ENCODE measurements at places on chromosomes 5 and 9.
A peak's percentile ranks its signal among the peaks of the same experiment; 100 is the strongest.

- DNase-seq, result peak; percentile 69
Observed at GRCh38 chr9:73152543-73152844, 829 bp downstream of the ANXA1 start.

GRCh38 chr9:17799369-17799768, 220.5 kb downstream of the SH3GL2 start:
- no peak for DNase-seq

DNA sequence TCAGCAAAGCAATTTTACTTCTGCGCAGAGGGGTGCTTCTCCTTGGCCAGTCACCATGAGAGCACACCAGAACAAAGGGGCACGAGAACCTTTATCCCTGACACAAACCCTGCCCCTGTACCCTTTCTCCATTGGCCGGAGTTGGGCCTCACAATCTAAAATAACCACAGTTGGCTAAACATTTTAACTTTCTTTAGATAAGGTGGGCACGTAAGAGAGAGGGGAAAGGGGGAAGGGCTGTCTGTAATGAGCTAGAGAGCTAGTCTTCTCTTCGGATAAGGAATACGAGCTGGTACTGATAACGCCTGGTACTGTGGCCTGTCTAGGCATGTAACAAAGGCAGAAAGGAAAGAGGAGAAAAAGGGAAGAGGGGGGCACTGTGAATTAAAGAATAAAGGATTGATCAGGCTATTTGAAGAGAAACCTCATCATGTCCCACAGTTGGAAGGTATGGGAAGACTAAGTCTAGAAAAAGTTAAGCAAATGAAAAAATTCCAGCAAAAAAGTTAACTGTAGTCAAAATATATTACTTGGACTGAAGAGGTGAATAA, 1.8 kb upstream of the IARS1 start:
- no peak for DNase-seq

DNA sequence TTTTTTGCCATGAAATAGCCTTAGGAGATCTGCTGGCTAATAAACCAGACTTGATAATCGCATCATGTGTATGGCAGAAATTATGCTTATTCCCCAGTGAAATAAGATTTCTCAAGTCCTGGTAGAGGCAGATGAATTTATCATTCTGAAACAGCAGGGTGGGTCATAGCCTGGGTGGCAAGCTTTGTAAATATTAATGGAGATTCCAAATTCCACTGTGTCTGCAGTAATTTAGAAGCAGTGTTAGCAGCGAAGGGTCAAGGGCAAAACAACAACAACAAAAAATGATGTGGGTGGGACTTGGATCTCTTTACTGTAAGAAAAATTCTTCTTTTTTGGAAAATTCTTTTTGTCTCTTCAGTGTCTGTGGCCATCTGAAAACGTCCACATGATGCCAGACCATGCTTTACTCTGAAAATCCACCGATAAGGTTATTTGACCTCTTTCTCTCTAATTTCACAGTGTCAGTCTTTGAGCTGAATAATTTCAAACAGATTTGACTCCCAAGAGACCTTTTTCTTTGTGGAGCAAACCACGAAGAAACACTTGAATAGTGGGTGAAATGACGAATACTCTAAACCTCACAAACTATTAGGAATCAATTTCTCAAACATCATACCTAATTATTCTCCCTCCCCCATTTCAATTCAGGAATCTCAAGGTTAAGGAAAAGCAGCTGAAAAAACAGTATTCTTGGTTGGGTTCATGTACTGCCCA, 106.0 kb upstream of the RPS23 start:
- DNase-seq, result no peak

DNA sequence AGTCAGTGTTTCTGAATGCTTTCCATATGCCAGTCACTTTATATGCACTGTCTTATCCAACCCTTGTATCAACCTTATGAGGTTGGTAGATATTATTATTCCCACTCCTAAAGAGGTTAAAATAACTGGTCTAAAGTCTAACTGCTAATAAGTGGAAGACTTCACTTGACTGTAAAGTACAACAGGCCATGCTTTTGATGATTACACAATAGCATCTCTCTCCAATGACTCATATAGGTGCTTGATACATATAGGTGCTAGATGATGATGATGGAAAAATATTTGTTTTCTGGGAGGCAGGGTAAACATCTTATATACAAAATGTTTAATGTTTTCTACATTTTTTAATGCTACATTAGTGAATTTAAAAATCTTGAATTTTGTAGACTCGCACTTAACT, 75.9 kb upstream of the NR3C1 start:
- DNase-seq, result peak; percentile 49

GRCh38 chr5:132026516-132027008, 15.1 kb upstream of the ACSL6 start:
- no peak for DNase-seq

DNA sequence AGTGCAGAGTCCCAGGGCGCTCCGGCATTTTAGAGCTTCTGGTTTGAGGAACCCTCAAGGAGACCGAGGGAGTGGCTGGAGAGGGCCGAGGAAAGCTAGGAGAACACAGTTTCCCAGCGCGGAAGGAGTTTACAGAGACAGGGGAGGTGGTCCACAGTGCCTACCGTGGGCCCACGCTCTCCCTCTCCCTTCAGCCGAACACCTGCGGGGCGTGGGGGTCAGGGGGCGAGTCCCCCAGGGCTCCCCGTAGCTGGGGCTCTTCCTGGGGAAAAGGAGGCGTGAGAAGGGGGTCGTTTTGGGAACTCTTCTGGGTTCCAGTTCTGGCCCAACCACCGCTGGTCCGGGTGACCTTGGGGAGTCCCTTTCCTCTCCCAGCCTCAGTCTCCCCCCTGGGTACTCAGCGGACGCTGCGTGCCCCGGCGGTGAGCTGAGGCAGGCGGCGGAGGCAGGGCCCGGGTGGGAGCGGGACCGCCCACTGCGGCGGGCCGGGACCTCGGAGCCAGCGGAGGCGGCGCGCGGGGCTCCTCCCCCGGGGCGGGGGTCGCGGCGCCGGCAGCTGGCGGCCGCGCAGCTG, 368 bp upstream of the FRMPD1 start:
- no peak for DNase-seq

DNA sequence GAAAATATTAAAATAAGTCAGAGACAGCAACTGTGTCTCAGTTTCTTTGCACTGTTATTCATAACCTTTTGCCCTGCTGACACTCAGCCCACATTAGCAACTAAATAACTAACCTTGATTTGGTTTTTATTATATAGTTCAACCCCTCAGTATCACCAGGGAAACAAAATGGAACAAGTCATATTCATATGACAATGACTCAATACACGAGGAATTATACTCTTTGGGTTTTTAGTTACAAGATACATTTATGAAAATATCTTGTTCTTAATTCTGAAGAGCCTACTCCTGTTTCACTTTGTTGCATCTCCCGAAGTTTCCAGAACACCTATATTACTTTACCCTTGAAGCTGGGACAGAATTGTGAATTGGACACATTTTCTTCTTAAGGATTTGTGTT, 845.4 kb downstream of the EFNA5 start:
- no peak for DNase-seq

All from NCI-H226 (cell line).